ENCODE measurements at places on chromosomes 3 and 15.

DNA sequence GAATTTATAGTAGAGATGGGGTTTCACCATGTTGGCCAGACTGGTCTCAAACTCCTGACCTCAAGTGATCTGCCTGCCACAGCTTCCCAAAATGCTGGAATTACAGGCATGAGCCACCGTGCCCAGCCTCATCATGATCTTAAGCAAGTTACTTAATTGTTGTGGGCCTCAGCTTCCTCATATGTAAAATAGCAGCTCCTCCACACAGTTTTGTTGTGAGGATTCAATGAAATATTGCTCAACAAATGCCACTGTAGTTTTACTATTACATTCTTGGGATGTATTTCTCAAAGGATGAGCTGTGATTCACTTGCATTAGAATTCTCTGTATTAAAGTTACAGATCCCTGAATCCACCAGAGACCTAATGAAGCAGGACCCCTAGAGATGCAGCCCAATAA is 168.8 kb downstream of the ADAMTS9 start:
- no peak for DNase-seq

GRCh38 chr3:171390051-171390941 is 69.9 kb downstream of the TNIK start:
- DNase-seq = no peak

DNA sequence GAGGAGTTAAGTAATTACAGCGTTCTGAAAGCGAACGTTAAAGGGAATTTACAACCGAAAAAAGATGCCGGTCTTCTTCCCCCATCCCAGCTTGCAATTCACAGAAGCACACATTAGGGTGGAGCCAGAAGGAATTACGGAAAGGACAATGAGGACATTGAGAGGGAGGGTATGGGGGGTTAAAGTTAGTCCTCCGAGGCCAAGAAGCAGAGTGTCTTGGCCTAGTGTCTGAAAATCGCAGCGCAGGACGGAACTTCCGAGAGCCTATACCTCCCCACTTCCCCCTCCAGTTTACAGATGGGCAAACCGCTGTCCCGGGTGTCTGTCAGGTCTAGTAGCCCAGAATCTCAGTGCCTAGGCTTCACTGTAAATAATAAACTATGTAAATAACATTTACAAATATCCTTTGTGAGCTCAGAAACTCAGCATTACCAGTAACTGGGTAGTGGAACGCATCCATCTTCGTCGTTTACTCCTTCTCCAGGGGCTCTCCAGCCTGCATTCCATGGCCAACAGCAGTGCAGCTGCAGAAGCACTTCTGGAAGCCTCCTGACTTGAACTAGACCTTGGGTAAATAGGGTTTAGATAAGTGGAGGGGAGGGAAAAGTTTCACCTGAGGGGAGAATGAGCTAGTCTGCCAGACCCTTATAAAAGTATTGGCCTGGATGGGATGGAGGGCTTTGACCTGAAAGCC is 922 bp downstream of the ADPRH start:
- no peak for DNase-seq

- DNase-seq = no peak
These were observed 58.7 kb upstream of the MYRIP start for GRCh38 chr3:39750712-39751111.

- no peak for DNase-seq
These were observed 199.5 kb upstream of the LMCD1 start for GRCh38 chr3:8301977-8302735.

DNA sequence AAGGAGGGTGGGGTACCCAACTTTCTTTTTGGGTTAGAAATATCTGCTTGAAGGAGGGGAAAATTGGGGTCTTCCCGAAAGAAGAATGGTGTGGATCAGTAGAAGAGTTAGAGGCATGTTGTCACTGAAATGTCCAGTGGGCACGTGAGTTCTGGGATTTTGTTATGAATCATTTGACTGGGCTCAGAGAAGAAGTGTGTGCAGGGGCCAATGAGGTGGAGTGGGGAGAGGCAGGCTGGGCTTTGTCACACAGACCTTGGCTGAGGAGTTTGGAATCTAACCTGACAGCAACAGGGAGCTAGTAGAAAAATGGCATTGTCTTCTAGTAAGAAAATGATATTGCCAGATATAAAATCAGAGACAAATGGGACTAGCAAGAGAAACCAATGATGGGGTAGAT is 436.8 kb downstream of the MFSD1 start:
- DNase-seq = no peak

DNA sequence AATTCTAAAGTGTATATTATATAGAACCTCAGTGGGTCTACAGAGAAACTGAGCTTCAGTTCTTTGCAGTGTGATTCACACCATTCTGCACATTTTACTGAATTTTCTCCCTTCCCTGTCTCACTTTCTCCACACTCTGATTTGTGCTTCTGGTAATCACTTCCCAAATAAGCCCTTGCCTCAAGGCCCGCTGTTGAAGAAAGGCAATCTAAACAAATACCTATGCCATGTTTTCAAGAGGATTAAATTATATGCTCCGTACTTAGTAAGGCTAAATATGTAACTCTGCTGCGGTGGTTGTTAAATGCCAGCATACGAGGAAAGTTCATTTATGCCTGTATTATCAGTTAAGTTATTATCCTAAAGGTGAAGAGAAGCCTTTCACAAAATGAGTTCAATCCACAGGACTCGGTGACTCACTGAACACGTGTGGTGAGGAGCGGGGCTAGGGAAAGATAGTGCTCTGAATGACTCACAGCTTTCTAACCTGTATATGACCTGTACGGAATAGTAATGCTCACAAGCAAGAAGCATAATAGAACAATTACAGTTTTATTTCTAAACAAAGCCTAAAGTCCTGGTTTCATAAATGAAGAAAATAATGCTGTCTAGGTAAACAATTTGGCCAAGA is 25.1 kb downstream of the CNTN6 start:
- no peak for DNase-seq

- no peak for DNase-seq
These were observed 133.0 kb upstream of the NR2E3 start for GRCh38 chr15:71677352-71677751.

- no peak for DNase-seq
These were observed 32.5 kb downstream of the TCF12 start for GRCh38 chr15:56950979-56951378.

DNA sequence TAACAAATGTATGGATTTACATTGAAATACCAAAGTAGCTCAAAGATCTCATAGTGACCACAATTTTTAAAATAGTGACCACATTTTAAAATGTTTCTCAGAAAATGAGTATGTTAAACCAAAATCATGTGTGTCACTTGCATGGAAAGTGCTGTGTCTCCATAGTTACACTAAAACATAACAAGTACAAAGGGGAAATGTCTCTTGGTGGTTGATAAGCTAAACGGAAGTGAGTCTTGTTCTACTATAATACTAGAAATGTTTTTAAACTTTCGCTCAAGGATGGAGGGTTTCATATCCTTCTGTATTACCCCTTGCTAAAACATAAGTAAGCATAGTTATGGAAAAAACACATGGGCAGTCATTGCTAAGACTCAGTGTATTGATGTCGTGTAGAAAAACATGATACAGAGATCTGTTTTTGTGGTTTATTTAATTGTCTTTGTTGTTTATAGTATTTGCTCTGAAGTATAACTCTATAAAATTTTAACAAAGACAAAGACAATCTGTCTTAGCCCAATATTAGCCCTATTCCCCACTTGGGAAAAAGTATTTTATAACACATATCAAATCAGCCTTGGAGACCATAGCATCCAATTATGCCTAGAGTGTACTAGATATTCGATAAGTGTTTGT is 27.0 kb upstream of the DENND4A start:
- no peak for DNase-seq

- no peak for DNase-seq
These were observed 156.3 kb downstream of the TIGIT start for GRCh38 chr3:114450008-114450596.

GRCh38 chr3:78937475-78937874 is 830.3 kb downstream of the ROBO1 start:
- no peak for DNase-seq

- no peak for DNase-seq
These were observed 2.1 kb downstream of the ZFAND6 start for GRCh38 chr15:80061582-80061981.

GRCh38 chr3:170003881-170004356 is 33.9 kb upstream of the GPR160 start:
- no peak for DNase-seq

- no peak for DNase-seq
These were observed 63.8 kb downstream of the TRIM71 start for GRCh38 chr3:32881624-32882023.

- no peak for DNase-seq
These were observed 19.8 kb downstream of the ADAMTS9 start for GRCh38 chr3:64667887-64668581.

GRCh38 chr15:41777421-41777973 is 3.2 kb downstream of the MAPKBP1 start:
- no peak for DNase-seq

GRCh38 chr3:21477541-21478288 is 273.3 kb downstream of the ZNF385D start:
- no peak for DNase-seq

GRCh38 chr3:194760494-194761137 is 74.9 kb downstream of the FAM43A start:
- no peak for DNase-seq

GRCh38 chr3:149969110-149969939 is 1.4 kb downstream of the PFN2 start:
- no peak for DNase-seq

DNA sequence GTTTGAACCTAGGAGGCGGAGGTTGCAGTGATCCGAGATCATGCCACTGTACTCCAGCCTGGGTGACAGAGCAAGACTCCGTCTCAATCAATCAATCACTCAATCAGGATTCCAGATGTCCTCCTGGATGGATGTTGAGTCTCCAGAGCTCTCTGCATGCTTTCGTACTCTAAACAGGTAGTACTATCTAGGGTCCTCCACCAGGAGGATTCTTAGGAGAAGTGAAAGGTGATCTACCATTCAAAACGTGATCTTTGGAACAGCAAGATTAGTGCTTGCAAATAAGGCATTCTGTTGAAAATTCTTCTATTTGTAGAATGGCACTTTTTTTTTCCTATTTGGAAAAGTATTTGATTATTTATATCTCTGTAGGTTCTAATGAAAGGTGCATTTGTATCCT is 34.3 kb downstream of the CNOT10 start:
- DNase-seq = no peak

GRCh38 chr3:174216019-174216418 is 643.1 kb upstream of the NAALADL2 start:
- DNase-seq = no peak

GRCh38 chr3:179788996-179789395 is 136.2 kb downstream of the USP13 start:
- no peak for DNase-seq

- no peak for DNase-seq
These were observed 80.4 kb downstream of the ADAM10 start for GRCh38 chr15:58669108-58669507.

- DNase-seq = no peak
These were observed 63.2 kb upstream of the RASGRP1 start for GRCh38 chr15:38627689-38628277.

- peak; percentile 37 for DNase-seq
These were observed at the start of gene PARP14 for GRCh38 chr3:122680475-122681283. Gene PARP14 (plus strand): TSS chr3:122680839. CDS start chr3:122680884, 45 bp downstream.

GRCh38 chr15:74873756-74874424 is 725 bp upstream of the SCAMP2 start:
- no peak for DNase-seq

- no peak for DNase-seq
These were observed 2.2 kb upstream of the MUSTN1 start for GRCh38 chr3:52836986-52837385.

GRCh38 chr15:32691689-32692038 is 26.1 kb upstream of the GREM1 start:
- DNase-seq = no peak

GRCh38 chr3:87298111-87298718 is 21.8 kb upstream of the POU1F1 start:
- no peak for DNase-seq

- DNase-seq = no peak
These were observed 23.3 kb upstream of the MYO5C start for GRCh38 chr15:52318729-52319500.

DNA sequence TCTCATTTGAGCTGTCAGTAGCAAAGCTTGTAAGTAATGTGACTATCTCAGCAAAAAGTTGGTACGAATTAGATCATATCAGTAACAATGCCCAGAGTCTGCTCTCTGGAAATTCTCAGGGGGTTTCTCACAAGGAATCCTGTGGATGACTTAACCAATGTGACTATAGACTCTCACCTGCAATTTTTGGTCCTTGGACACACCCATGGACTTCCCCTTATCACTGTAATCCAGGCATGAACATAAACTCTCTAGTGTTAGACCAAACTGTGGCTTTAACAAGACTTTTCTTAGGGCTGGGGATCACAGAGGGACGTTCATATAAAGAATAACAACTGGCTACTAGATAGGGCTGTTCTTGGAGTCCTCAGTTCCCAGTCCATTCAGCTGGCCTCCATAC is 3.9 kb upstream of the ZNF80 start:
- DNase-seq = no peak

DNA sequence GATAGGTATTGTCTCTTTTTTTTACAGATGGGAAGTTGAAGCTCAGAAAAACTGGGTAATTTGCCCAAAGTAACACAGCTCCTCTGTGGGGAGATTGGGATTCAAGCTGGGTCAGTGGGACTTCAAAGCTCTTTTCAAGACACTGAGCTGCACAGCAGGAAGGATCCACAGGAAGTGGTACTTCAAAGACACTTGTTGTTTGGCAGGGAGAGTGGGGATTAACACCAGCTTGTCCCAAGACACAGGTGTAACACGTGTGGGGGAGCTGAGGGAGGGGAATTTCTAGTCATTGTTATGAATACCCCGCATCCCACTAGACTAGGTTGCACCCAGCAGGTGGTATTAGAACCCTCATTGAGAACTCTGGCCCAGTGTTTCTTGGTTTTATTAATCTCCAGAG is 116.0 kb downstream of the FOXB1 start:
- no peak for DNase-seq

GRCh38 chr15:69868756-69869155 is 229.0 kb downstream of the TLE3 start:
- no peak for DNase-seq

DNA sequence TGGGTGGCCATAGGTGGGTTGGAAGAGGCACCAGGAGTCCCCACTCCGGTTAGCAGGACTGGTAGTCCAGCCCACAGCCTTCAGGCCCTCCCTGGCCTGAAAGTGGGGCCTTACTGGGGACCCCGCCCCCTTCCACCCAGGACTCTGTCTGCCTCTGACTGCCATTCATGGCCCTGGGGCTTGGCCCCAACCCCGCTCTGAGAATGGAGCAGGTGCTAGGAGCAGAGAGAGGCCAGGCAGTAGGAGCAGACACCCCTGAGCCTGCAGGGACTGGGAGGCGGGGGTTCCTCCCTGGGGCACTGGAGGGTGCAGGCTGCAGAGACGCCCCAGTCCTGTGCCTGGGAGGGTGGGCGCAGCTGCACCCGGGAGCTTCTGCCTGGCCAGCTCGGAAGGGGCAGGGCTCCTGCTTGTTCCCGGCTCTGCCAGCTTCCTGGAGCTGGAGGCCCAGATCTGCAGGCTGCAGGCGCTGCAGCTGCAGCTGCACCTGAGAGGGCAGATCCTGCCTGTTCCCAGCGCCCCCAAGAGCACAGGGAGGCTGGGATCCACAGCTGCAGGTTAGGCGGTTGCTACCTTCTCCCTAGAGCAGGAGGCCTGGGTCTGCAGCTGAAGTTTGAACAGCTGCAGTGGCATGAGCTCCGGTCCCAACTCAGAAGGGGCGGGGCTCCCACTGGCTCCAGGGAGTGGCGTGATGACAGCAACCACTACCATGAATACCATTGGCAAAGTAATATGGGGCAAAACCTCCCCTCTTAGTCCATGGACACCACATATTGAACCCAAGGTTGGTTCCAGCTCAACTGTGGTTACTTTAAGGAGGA is 194.7 kb downstream of the SQOR start:
- DNase-seq = no peak

- DNase-seq = no peak
These were observed 83.6 kb upstream of the GSK3B start for GRCh38 chr3:120177707-120178306.

Data from amygdala (tissue), 56 donors.